ENCODE measurements at places on chromosomes 5 and 9. TPM values are rescaled to one million over a fixed set of nuclear protein-coding genes. Genes with fewer than 3 reads are reported as not detected.

DNA sequence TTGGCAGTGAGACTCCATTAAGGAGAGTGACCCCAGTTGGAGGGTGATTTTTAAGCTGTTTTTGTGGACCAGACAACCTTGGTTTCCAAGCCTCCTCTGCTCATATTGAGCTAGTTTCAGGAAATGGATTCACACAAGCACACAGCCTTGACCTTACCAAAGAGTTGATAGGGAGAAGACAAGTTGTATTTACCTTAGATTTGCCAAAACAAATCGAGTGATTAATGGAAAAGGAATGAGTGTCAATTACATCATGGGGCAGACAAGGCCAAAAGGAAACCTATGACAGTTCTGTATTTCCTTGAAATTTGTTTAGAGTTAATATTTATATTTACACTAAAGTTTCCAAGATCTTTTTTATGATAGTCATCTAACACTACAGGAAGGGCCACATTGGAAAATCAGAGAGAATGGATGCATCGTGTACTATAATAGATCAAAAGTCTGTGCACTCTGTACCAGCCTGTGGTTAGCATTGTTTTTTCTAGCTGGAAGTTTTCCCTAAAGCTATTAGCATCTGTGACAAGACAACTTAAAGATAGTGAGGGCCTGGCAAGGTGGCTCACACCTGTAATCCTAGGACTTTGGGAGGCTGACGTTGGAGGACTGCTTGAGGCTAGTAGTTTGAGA is 86.0 kb upstream of the FER start:
- DNase-seq, result no peak

GRCh38 chr5:144089401-144090021 is 80.9 kb downstream of the YIPF5 start:
- peak; percentile 27 for DNase-seq

DNA sequence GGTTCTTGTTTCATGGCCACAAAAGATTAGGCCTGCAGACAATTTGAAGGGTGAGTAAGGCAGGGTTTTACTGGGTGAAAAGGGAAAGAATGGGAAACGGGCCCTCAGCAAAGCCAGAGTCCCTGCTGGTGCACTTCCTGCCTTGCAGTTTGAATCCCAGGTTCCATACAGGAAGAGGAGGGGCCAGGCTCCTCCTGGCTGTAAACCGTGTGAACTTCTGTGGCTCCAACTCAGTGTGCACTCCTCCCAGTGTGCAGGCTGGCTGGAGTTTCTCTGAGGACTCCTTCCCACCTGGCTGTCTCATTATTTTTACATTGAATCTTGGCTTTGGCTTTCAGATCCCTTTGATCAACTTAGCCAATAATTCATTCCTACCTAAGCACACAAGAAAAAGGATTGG is 367.1 kb upstream of the KLF4 start:
- no peak for DNase-seq

GRCh38 chr5:23494558-23494957 is 12.9 kb upstream of the PRDM9 start:
- DNase-seq, result no peak

GRCh38 chr5:100803397-100803796 is 99.7 kb downstream of the ST8SIA4 start:
- DNase-seq, result peak; percentile 49

The STPG3 gene
- 0.23 TPM for polyA plus RNA-seq

The IL5 gene
- polyA plus RNA-seq, result not detected

The ZDHHC11B gene
- 13.0 TPM for polyA plus RNA-seq

Measured in muscle of back (tissue), 13 donors.